ENCODE measurements at places on chromosomes 4 and X.

DNA sequence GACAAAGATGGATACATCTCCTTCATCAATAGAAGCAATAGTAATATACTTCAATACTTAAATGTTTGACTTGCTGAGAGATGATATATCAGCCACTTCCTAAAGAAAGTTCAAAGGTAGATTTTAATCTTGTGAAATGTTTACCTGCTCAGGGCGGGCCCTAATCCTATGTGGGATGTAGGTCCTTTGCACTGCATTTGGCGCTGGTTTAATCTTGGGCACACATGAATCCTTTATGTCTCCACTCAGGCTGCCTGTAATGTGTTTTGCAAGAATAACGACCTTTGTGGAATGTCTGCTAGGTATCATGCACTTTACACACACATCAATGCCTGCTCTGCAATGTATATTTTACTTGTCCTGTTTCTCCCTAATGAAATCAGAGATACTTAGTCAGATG, 368.7 kb downstream of the GBA3 start:
- no peak for DNase-seq

GRCh38 chr4:62771983-62772557, 1571.9 kb downstream of the ADGRL3 start:
- DNase-seq = no peak

GRCh38 chrX:103773445-103773844, 3.2 kb upstream of the PLP1 start:
- DNase-seq = no peak

GRCh38 chr4:89754531-89754930, 82.4 kb downstream of the SNCA start:
- no peak for DNase-seq

- no peak for DNase-seq
These were observed 62.6 kb downstream of the TRIML1 start for GRCh38 chr4:188201851-188202250.

DNA sequence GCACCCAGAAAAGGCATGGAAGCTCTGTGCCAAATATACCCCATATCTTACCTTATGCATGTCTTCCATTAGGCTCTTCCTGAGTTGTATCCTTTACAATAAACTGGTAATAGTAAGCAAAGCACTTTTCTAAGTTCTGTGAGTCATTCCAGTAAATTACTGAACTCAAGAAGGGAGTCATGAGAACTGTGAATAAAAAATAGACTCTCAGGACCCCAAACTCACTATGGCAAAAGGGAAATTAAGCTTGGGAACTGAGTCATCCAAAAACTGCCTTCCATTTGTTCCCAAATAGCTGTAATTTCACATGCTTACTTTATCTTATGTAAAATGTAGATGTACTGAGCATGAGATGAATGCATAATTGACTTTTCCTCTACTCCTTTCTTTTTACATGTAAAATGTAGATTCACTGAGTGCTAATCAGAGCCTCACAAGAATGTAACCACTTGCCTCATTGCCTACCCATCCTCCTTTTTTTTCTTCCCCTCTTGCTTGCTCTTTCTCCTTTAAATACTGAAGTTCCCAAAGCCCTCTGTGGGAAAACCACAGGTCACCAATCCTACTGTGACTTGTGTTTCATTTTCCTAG, 8.1 kb downstream of the TCEAL3 start:
- DNase-seq = no peak

DNA sequence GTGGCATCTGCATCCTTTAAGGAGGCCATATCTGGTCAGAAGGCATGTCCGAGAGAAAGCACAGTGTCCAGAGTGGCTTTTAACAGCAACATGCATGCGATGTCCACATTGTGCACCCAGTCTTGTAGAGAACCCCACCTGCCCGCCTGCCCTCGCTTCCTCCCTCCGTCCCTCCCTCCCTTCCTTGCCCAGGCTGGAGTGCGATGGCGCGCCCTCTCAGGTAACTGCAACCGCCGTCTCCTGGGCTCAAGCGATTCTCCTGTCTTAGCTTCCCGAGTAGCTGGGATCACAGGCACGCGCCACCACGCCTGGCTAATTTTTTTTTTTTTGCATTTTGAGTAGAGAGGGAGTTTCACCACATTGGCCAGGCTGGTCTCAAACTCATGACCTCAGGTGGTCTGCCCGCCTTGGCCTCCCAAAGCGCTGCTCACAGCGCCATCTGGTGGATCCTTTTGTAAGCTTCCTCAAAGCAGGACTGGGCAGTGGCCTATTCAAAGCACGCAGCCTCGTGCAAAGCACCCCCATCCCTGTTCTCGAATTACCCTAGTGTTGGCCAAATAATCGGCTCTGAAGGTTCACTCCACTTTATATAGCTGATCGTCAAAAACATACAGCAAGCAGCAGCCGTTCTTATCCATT, 15.0 kb downstream of the BRCC3 start:
- peak; percentile 28 for DNase-seq

- no peak for DNase-seq
These were observed 128.0 kb downstream of the C4orf33 start for GRCh38 chr4:129223945-129224344.

All from myocyte (in vitro differentiated cells).